ENCODE measurements at places on chromosomes 7 and 10.
A peak's percentile ranks its signal among the peaks of the same experiment; 100 is the strongest.

- DNase-seq, result no peak
Measured at GRCh38 chr10:101006593-101007098, 7.0 kb downstream of the LZTS2 start.

DNA sequence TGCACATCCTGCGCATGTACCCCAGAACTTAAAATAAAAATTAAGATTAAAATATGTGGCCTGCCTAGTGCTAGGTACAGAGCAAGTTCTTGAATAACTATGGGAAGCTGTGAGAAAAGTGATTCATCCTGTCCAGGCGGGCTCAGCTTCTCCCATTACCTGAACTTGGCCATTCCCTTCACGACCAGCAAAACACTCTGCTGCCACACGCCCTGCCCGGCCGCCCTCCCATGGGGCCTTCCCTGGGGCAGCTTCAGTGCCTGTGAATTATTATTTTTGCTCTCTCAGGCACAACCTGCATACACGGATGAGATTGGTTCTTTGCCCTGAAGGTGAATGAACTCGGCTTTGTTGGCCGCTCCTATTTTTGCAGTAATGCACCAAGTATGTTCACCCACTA is 209.2 kb upstream of the SHH start:
- DNase-seq, result peak; percentile 14

GRCh38 chr7:103418241-103418640 is 27.8 kb downstream of the SLC26A5 start:
- no peak for DNase-seq

DNA sequence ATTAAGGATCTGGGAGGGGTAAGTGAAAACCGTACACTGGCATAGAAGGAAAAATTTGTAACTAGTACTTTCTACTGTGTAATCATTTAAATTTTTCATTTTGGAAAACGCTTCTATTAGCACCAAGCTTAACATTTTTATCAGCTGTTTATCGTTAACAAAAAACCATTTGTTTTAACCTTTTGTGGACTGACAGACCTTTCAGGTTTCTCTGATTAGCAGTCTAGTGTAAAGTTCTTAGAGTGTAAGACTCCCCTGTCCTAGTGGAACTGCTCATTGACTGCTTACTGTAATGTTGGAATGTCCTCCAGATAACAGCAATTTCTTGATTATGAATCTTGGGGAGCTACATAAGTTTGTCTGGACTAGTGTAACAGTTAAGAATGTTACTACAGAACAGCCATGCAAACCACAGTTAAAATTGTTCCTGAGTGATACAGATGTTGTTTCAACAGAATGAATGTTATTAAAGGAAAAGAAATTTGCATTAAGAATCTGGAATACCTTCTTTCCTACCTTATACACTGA is 2.0 kb downstream of the DBF4 start:
- DNase-seq, result no peak

DNA sequence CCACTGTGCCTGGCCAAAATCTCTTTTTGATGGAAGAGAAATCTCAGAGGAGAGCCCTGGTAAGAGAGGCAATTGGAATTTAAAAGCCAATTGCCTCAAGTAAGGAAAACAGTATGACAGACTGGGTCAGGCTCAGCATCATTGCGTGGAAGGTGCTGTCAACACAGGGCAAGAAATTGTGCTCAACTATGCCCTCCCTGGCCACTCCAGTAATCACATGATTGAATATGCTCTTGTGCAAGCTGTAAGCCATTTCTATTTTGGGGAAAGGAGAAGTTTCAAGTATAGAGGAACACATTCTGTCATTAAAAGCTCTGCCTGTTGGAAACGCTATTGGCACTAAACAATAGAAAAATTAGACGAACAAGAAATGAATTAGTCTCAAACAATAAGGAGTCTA is 1127.7 kb downstream of the REEP3 start:
- peak; percentile 17 for DNase-seq

DNA sequence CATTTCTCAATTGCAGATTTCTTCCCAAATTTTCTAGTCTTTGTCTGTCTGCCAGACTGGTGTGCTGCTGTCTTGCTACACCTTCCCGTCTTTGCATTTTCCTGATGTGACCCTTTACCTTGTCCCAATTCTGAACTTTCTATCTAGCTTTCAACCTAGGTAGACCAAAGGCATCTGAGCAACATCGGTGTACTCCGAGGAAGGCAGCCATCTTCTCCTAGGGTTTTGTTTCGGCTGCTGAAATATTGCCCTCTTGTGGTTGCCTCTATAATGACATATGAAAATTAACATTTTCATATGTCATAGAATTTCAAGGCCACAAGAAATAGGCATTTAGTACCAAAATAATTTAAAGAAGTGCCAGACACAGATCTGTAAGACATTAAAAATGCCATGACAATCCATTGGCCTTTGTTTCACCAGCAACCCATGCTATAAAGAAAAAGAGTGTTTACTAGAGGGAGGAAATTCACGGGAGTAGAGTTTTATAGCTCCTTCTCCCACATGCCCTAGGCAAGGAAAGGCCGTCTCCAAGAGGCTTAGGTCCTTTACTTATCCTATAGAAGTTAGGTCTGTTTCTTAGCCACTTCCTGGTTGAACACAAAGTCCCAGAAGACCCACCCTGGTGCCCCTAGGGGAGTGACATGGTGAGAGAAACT is 23.4 kb downstream of the OR9A2 start:
- DNase-seq, result peak; percentile 27

GRCh38 chr7:56040730-56041129 is 10.5 kb downstream of the PSPH start:
- no peak for DNase-seq

DNA sequence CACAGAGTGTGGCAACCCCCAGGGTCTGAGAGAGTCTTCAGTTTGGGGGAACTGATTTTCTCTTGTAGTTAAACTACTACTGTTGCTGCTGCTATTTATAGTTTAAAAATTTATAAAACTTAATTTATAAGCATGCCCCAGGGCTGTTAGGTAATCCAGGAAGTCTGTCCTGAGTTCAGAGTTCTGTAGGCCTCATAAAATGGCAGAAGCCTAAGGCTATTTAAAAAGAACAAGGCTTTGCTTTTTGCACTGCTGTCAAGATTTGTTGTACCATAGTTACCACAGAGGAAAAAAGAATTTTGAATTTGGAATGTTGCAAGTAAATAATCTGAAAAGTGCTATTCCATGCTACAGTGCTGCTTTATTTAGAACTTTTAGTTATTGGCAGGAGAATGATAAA is 66.1 kb downstream of the AGK start:
- no peak for DNase-seq

- DNase-seq, result no peak
Measured at GRCh38 chr10:28774051-28774995, 97.0 kb downstream of the BAMBI start.

GRCh38 chr7:40870108-40870507 is 735.3 kb downstream of the SUGCT start:
- no peak for DNase-seq

DNA sequence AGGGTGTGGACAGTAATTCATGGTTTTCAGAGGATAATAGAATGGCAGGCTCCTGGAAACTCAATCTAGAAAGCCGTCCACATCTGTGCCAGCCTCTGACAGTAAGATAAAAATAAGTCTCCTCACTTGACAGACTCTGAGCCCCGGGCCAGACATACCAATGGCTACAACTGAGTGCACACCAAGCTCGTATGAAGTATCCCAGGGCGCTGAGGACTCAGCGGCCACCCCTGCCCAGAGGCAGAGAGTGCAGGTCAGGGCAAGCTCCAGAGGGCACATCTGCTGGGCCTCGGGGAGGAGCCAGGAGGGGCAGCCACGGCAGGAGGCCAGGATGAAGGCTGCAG is 262.8 kb upstream of the TCERG1L start:
- no peak for DNase-seq

DNA sequence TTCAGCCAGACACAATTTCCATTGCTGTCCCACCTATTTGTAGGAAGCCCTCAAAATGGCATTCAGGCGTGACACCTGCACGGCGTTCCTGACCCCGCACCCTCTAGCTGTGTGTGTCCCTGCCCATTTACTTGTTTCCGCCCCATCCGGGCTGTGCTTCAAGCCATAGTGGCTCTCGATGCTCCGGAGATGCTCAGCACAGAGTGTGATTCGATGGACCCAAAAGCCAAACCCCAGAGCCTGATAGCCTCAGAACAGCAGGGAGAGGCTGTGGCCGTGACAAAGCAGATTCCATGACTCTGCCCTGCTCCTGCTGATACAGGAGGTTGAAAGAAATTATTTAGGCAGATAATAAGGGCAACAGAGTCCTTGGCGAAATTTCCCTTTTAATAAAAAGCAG is 13.4 kb downstream of the BUD31 start:
- DNase-seq, result peak; percentile 39

GRCh38 chr10:124648131-124648475 is 96.1 kb downstream of the FAM53B start:
- DNase-seq, result no peak

GRCh38 chr7:37683246-37684120 is at the start of gene GPR141:
GPR141 (plus strand) TSS chr7:37683766; CDS start chr7:37740394, 56,628 bp downstream.
- DNase-seq, result no peak

DNA sequence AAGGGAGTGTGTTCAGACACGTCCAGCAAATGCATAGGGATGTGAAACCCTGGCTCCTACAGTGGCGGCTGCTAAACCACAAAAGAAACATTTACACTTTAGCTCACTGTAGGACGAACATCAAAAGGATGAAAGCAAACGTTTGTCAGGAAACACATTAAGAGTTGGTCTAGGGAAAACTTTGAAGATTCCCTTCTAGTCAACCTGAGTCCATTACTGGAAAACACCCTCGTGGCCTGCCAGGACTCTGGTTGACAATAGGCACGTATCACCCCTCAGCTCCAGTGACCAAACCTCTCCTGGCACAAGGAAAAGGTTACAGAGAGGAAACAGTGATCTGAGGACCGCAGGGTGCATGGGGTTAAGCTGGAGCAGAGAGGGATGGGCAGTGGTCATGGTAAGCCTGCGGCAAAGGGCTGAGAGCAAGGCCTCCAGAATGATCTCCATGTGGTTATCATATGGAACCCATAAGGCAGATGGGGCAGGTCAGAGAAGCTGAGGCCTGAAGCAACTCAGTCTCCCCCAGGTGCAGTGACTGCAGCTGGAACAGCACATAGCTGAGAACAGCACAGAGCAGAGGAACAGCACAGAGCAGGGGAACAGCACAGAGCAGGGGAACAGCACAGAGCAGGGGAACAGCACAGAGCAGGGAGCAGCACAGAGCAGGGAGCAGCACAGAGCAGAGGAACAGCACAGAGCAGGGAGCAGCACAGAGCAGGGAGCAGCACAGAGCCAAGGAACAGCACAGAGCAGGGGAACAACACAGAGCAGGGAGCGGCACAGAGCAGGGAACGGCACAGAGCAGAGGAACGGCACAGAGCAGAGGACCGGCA is 49.9 kb downstream of the CHST15 start:
- DNase-seq, result no peak

- no peak for DNase-seq
Measured at GRCh38 chr7:139844779-139845442, 15.8 kb downstream of the TBXAS1 start.

- no peak for DNase-seq
Measured at GRCh38 chr10:856416-857157, 74.9 kb downstream of the LARP4B start.

DNA sequence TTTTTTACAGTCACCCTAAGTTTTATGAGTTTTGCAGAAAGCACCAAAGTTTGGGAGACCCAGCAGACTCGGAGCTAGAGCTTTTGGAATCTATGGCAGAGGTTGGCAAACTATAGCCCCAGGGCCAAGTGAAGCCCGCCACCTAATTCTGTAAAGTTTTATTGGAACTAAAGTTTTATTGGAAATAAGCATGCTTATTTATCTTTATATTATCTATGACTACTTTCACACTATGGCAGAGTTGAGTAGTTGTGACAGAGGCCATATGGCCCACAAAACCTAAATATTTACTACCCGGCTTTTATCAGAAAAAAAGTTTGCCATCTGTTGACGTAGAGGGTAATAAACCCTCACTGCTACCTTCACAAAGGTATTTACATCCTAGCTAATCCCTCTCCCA is 267.6 kb downstream of the GPAM start:
- DNase-seq, result no peak

- DNase-seq, result peak; percentile 46
Measured at GRCh38 chr10:790821-791551, 101.5 kb upstream of the DIP2C start.

GRCh38 chr7:37986908-37987330 is 66.5 kb downstream of the EPDR1 start:
- peak; percentile 2 for DNase-seq

- no peak for DNase-seq
Measured at GRCh38 chr10:102598243-102598642, 46.0 kb upstream of the TRIM8 start.

GRCh38 chr7:1454542-1454941 is 4.7 kb downstream of the MICALL2 start:
- DNase-seq, result peak; percentile 73

DNA sequence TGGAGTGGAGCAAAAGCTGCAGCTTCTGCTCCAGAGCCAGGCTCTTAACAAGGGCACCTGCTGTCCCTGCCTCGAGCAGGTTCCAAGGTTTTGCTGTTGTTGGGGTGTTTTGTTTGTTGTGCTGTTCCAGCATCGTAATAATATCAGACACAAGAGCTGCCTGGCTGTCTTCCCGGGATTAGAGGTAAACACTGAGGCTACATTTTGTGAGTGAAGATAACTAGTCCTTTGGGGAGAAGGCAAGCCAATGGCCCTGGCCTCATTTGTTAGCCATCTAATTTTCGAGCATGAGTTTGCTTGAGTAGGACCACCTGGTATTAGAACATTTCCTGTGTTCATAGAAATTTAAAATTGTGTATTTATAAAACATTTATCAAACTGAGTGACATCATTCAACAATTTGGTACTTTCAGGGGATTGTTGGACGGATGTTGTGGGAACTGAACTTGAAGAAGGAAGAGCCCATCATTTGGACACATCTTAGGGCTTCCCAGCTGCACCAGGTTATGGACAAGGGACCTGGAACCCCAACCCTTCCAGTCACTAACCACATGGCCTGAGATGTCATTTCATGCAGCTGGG is 555.0 kb downstream of the TNS3 start:
- DNase-seq, result no peak

DNA sequence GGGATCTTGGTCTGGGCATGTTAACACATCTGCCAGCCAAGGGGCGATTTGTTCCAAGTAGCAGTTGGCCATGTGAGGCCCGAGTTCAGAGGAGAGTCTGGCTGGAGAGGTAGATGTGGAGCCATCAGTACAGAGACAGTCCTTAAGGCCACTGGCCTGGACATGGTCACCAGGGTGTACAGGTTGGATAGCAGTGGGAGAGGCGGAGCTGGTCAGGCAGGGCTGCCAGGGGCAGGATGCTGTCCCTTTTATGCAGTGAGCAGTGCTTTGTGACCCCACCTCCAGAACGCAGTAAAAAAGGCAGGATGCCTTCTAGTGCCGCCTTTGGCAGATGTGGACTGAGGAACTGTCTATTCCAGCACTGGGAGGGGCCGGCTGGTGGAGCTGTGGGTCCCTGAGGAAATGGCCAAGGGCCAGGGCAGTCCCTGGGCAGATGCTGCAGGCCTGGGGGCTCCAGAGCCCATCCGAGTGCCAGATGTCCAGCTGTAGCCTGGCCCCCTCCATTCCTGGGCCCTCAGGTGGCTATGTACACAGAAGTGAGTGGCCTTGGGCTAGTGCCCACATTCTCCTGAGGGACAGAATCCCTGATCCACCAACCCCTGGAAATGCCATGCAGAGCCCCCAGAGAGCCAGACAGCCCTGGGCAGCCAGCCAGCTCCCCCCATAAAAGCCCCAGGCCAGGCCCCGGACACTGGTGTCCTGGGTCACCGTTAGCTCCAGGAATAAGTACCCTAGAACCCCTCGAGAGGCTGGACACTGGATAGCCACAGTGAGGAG is 17.2 kb upstream of the MYL7 start:
- peak; percentile 37 for DNase-seq

All from H7 (cell line).